ENCODE measurements at places on chromosomes 2 and 18.
A peak's percentile ranks its signal among the peaks of the same experiment; 100 is the strongest.

GRCh38 chr18:43919551-43919950, 642.3 kb upstream of the SYT4 start:
- no peak for DNase-seq

GRCh38 chr2:236827997-236828396, 257.7 kb upstream of the COPS8 start:
- no peak for DNase-seq

- DNase-seq: peak; percentile 64
Measured at GRCh38 chr2:172106108-172106961, 3.6 kb upstream of the DLX2 start.

- DNase-seq: no peak
Measured at GRCh38 chr2:46303822-46304221, 6.6 kb downstream of the EPAS1 start.

GRCh38 chr18:9738266-9738969, 30.3 kb downstream of the RAB31 start:
- DNase-seq: no peak

DNA sequence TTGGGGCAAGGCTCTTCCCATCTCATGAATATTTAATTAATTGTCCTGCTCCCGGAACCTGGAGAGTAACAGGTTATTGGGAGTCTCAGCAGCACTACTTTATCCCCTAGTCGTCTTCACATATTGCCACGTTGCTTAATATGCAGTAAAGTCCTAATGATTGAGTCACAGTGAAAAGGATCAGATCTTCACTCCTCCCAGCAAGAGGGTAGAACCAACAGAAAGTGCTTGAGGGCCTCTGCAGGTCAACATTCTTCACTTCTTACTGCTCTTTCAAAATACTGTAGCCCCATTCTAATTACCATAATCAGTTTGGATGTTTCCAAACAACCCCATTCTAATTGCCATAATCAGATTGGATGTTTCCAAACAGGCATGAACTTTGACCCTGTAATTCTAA, 801.0 kb downstream of the LRRTM4 start:
- DNase-seq: no peak

- no peak for DNase-seq
Measured at GRCh38 chr2:157440404-157441071, 3.4 kb downstream of the CYTIP start.

DNA sequence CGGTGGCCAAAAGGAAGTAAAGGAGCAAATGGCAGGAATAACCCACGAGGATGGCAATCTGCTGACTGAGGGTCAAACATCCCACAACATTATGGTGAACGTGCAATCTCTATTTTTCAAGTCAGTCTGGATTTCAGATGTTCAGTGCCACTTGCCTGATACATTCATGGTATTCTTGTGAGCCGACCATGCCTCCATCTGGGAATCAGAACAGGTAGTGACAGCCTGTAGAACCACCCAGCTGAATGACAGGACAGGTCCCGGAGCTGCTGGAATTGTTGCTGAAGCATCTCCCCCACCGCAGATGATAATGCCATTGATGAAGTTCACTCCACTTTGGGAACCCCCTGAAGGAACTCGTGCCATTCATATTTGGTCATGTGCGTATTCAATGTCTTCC, 123.2 kb downstream of the CAPN13 start:
- no peak for DNase-seq

GRCh38 chr2:113675875-113676274, 48.8 kb downstream of the RABL2A start:
- DNase-seq: no peak

- DNase-seq: no peak
Measured at GRCh38 chr2:60552078-60552850, 1.2 kb downstream of the BCL11A start.

DNA sequence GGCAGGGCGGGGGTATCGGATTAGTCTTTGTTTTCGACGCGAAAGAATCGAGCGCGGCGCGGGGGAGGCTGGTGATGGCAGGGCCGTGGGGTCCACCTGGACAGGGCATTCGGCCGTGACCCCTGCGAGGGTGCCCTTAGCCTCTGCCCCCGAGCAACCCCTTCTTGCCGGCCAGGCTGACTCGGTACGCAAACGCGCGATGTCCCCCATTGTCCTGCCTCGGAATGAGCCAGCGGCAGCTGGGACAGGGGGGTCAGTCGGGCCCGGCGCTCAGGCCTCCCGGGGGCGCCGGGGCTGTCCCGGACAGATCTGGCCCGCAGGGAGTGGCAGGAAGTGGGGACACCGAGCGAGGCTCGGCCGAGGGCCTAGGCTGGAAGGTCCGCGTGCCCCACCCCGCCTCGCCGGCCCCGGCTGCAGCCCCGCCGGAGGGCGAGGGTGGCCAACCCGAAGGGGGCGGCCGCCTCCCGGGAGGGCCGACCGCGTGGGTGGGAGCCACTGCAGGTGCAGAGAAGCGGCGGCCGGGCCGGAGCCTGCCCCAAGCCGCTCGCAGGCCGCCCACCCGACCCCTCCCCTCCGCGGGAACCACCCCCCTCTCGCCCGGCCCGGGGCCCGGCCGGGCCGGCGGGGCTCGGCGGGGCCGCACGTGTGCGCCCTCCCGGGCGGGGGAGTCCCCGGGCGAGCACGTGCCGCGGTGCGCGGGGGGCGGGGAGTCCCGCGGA, at the start of gene TET3:
Gene TET3, plus strand, starts transcription at position 708 of the 719 bp plus-strand sequence. CDS start 1,494 bp downstream, outside the sequence.
- DNase-seq: peak; percentile 84

DNA sequence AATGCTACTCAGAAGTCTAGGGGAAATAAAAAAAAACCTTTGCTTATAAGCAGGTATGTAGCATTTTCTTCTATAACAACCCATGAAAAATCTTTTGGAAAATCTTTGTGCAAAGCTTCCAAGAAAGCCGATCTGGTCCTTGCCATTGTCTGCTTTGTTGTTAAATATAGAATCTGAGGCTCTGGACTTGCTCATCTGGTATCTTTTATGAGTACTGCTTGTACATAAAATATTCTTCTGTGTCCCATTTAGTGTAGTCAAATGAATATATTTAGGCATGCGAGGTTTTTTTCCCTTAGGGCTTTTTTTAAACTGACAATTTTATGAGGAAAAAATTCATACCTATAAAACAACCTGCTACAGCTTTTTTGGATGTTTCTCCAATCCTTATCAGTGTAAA, 45.0 kb upstream of the RMND5A start:
- DNase-seq: no peak

DNA sequence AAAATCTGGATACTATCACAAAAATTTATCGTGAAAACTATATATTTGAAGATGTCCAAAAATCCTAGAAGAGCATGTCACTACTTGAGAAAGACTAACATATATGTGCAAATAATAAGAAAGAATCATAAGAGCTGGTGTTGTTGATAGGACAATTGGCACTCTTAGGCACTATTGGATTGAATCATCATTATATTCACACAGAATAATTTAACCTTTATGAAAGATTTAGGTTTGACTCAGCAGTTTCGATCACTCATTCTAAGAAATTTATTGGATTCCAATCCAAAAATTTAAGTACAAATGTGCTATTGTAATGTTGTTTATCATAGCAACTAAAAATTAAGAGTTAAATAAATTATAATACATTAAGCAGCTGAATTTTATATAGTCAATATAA, 503.6 kb downstream of the SPAG16 start:
- no peak for DNase-seq

DNA sequence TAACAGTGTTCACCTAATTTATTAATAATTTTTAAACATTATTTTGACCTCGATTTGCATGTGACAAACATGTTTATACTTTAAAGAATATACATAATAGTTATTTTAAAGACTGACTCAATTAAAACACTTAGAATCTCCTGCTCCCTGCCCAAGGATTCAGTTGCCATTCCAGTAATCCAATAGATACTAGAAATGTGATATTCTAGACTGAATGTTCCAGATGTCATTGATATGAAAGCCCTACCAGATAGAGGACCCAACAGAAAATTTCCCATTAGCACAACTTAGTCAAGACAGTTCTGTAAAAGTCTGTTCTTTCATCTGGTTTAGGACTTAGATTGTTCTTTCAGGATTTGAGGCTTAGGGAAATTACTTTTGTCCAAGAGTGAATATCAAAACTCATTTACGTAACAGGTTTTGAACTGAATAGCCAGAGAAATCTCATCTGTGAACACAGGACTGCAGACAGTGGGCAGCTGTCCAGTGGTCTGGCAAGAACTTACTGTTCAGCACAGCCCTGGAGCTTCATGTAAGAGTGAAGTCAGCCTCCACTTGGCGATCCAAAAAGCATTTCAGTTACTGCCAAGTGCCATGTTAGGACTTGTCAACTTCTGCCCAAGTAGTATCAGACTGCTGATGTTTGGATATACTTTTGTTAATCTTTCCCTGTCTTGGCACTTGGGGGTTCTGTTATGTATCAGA, 77.5 kb downstream of the OSBPL6 start:
- no peak for DNase-seq

GRCh38 chr2:136049991-136050920, 64.8 kb upstream of the DARS1 start:
- no peak for DNase-seq

- DNase-seq: no peak
Measured at GRCh38 chr2:35852-36251, 10.5 kb downstream of the FAM110C start.

- DNase-seq: no peak
Measured at GRCh38 chr2:166410828-166411472, 35.2 kb upstream of the SCN9A start.

DNA sequence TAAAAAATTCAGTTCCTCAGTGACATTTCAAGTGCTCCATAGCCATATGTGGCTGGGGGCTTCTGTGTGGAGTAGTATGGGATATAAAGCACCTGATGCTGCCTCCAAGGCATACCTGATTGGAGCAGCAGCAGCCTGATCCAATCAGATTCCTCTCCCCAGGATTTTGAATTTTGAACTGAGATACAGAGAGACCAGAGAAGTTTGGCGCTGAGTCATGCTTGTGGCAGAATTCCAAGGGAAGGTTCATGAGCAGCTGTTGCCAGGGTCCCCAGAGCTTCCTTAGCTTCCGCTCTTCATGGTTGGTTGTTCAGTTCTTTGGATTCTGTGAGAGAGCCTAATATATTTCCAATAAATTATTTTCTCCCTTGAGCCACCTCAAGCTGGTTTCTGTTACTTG, 29.0 kb upstream of the CFAP36 start:
- DNase-seq: no peak

DNA sequence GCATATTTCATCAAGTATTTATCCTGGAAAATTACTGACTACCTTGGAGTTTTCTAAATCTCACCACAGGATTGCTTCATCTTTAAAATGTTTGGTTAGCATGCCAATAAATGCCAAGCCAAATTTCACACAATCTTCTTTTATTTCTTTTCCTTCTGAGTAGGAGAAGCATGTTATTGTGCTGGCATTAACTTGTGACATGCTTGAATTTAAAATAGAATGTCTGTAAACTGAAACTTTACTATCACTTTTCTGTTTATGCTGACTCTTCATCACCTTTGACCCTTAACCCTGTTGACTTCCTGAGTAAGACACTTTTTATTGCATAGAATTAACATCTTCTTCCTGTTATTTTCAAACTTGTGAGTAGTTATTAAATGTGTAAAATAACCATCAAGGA, 56.2 kb upstream of the LRRTM4 start:
- DNase-seq: no peak

DNA sequence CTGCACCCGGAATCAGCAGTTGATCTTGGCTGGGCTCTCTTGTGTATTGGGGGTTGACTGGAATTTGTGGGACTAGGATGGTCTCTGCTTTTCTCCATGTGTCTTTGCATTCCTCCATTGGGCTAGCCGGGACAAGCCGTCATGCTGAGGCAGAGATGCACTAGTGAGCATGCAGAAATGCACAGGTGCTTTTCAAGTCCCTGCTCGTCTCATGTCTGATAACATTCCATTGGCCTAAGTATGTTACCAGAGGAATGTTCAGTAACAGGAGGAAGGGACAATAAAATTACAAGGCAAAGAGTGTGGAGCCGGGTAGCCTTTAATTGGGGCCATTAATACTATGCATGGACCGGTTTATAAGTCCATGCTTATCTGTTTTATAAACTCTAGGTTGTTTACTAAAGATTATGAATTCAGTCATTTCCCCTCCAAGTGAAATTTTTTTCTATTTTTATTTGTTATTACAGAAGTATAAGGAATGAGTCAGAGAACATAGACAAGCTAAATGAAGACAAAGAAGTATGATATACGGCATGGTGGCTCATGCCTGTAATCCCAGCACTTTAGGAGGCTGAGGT, 24.4 kb upstream of the AAK1 start:
- DNase-seq: no peak

DNA sequence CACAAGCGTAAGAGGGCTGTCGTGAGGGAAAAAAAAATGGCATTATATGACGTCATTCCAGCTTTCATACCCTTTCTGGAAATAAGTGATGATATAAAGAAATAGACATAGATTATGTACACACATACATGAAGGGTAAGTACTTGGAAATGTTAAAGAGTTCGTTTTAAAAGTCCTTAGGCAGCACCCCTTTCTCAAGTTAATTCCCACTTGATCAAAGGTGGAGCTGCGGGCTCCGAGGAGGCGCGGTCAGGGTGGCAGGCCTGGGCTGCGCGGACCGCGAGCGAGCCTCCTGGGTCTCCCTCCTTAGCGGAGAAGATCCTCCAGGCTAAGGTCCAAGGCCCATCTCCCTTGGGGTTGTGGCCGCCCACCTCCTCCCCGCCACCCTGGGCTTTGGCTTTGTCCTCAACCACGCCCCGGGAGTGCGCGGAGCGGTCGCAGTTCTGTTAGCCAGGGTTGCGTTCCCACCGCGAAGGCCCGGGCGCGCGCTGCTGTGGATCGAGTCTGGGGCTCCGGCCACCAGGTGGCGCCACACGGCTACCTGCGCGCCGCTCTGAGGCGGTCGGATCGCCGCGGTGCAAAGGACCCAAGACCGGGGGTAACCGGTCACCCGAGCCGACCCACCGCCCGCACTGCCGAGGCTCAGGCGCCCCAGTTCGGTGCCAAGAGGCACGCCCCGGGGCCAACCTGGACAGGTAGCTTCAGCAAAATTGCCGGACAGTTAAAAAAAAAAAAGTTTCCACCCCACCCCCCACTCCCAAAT, 66.8 kb downstream of the HNRNPLL start:
- DNase-seq: peak; percentile 82

DNA sequence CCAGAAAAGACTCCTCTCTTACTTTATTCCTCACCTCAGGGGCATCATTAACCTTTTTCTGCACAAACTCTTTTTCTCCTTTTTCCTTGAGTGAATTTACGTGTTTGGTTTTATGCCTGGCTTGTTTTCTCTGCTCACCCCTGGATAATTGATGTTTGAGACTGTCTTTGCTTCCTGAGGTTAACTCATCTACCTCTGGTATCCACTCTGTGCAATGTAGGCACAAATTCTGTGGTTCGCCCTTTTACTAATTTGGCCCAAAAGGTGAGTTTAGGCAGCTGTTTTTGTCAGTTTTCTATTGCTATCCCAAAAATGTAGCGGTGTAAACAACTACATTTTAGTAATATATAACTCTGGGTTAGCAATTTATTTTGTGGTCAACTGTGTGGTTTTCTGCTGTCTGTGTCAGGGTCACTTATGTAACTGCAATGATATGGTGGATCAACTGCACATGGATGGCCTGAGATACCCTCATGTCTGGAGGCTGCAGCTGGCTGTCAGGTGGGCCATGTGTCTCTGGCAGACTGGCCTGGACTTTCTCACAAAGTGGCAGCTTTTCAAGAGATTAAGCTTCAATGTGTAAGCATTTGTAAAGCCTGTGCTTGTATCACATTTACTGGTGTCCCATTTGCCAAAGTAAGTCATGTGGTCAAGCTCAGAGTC, 329.7 kb downstream of the FSIP2 start:
- DNase-seq: no peak

GRCh38 chr18:11419338-11419737, 190.1 kb upstream of the SLC35G4 start:
- DNase-seq: no peak

Data from GM13977 (cell line).